KG1 (cell line): ENCODE measurements at places on chromosomes 1 and 21.
A peak's percentile ranks its signal among the peaks of the same experiment; 100 is the strongest.

GRCh38 chr1:6281511-6282402 lies 20.9 kb upstream of the GPR153 start:
- no peak for DNase-seq

- DNase-seq: no peak
Observed at GRCh38 chr21:31088474-31088751, 50.1 kb upstream of the KRTAP19-8 start.

DNA sequence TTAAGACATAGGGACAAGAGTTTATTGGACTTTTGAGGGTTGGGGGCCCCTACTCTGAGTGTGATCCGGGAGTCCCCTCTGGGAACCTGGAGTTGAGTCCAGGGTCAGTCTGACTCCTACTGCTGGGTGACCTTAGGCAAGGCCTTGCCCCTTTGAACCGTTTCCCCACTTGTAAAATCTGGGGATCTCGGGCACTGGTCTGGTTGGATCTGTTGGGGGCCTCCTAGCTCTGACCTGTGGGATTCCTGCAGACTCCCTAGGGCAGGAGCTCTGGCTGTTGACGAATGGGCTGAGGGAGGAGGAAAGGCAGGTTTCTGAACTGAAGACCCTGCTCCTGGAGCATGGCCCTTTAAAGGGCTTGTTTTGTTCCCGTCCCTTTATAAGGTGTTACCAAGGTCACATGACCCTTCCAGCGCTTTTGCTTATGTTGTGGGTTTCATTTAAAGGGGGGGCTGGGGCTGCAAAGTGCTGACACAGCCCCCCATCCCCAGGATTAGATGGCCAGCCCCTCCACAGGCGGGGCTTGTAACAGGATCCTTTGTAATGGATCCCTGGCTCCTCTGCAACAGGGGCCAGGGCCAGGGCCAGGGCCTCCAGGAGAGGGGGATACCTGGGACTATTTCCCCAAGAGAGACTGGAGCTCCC lies 50.7 kb downstream of the YARS1 start:
- no peak for DNase-seq

DNA sequence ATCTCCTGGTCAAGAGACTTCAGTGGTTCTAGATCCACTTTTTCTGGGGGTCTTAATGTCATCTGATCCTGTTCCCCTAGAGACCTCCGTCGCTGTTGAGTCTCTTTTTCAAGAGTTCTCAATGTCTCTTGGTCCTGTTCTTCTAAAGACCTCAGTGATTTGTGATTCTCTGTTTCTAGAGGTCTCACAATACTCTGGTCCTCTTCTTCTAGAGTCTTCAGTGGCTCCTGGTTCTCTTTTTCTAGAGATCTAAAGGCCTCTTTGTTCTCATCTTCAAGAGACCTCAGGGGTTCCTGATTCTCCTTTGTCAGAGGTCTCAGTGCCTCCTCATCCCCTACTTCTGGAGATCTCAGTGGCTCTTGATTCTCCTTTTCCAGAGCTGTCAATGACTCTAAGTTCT lies 5.4 kb downstream of the NES start:
- DNase-seq: no peak

- DNase-seq: no peak
Observed at GRCh38 chr1:1328254-1328653, 2.8 kb upstream of the TAS1R3 start.

- no peak for DNase-seq
Observed at GRCh38 chr1:188397521-188397920, 1568.8 kb downstream of the PLA2G4A start.

DNA sequence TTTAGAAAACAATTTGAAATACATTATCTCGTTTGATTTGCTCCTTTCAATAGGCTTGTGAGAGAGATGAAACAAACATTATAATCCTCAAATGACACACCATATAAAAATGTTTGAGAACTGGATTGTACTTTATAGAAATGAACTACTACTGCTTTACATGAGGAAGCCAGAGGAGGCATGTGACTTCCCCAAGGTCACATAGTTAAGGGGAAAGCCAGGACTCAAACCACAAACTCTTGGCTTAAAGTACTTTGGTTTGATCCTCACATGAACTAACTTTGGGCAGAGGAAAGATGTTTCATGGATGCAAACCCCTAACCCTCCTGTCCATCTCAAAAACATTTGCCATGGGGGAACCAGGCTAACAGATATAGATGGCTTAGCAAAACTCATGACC lies 4.7 kb downstream of the ARHGEF11 start:
- DNase-seq: no peak

- peak; percentile 17 for DNase-seq
Observed at GRCh38 chr1:205273551-205273982, 45.8 kb downstream of the TMCC2 start.

GRCh38 chr1:66304128-66304527 lies 229.8 kb upstream of the SGIP1 start:
- no peak for DNase-seq

GRCh38 chr1:75531570-75531969 lies 79.3 kb downstream of the SLC44A5 start:
- DNase-seq: no peak
